Activated gamma-delta T cell treated with anti-CD3 and anti-CD28 coated beads, Interleukin-2, amount 50 U/mL, for 16 hours (primary cell): ENCODE measurements at places on chromosomes 11 and 22.

DNA sequence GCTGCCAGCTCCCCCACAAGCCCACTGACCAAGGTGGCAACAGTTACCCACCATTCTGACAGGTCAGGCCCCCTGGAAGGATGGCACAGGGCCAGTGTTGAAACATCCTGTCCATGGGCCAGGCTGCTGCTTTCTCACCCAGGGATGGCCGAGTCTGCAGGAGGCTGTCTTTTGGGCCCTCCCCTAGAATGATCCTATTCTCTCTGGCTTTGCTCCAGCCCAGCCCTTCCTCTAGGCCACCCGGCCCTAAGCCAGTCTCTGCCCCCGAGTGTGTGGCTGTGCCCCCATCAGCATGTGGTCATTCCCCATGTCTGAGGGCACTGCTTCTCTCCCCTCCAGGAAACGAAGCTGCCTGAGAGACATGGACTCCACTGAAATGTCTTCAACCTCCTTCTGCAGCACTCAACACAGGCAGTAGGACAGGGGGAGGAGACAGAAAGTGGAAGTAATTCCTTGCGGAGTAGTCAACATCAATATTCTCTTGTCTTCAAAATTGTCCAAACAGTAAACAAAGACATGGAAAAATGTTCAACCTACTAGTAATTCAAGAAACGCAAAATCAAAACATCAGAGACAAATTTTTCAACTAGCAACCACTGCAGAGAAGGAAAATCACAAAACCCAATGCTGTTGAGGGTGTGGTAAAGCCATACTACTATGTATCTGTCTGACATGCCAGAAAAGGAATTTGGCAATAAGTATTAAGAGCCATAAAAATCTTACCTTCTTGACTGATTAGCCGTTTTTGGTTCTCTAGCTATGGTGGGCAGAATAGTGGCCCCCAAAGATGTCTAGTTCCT is 5.1 kb upstream of the SCARF2 start:
- DNase-seq = no peak

DNA sequence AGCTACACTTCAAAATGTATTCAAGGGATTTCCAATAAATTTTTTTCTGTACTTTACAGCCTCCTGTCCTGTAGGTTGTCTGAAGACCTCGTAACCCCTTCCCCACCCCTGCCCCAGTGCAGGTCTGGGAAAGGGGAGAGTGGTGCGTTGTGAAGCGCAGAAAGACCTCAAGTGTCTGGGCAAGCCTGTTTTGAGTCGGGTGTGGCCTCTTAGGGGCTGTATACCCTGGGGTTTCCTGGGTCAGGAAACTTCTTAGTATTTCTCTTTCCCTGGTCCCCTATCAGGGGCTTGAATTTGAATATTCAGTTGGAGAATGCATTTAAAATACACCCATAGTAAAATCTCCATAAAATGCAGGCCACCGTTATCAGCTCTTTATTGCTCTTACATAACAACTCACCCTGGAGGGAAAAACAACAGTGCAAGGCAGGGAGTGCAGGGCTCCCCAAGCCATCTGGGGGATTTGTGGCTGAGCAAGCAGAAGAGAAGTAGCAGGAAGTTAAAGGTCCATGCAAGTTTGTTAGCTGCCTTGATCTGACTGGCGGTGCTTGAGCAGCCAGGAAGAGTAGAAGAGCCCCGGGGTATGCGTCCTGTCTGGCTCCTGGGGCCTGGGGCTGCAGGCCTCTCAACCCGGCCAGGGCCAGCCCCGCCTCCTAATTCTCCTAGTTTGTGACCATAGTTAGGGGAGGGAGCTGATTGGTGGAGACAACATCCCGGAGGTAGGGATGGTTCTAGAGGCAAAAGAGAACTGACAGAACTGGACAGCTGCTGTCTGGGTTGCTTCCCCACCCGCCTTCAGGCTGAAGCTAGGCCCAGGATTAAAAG is 25.7 kb downstream of the ARHGAP1 start:
- DNase-seq = no peak

- no peak for DNase-seq
Measured at GRCh38 chr22:24975813-24976341, 23.4 kb downstream of the KIAA1671 start.

DNA sequence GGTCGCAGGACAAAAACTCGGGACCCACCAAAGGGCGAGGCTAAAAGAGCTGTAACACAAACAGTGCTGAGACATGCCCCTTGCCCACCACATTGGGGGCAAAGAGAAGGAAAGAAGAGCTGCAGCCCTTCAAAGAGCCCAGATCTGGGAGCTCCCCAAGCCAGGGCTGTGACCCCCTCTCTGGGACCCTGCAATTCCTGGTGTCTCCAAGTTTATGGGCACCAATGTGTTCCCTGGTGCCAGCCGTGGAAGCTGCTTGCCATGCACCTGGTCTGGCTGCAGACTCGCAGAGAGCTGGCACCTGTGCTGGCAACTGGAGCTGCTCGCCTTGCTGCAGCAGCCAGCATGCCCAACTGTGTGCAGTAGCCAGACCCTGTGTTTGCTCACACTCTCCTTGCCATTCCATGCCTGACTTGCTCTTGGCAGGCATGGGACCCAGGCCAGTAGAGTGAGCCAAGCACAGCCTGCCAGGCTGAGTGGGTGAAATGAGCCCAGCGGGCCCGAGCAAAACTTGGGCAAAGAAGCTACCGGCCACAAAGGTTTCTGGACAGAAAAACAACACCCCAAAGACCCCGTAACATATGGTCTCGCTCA is 16.0 kb downstream of the RRP8 start:
- DNase-seq = no peak

GRCh38 chr11:100354736-100355135 is 332.4 kb upstream of the ARHGAP42 start:
- DNase-seq = no peak

DNA sequence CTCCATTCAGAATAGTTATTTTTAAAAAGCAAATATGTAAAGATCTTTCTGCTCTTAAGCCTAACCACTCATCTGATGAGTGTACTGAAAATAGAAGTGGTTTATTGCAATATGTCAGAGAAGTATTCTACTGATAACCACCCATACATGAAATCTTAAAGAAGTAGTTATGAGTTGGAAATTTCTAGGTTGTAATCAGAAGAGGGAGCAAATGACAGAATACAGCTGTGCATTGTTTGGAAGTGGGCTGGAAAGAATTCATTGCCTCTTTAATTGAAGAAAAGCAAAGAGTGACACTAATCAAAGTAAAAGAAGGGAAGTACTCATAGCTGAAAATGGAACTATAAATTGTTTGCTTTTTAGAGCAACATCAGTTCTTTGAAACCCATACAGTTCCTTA is 39.4 kb downstream of the FDX1 start:
- DNase-seq = no peak

DNA sequence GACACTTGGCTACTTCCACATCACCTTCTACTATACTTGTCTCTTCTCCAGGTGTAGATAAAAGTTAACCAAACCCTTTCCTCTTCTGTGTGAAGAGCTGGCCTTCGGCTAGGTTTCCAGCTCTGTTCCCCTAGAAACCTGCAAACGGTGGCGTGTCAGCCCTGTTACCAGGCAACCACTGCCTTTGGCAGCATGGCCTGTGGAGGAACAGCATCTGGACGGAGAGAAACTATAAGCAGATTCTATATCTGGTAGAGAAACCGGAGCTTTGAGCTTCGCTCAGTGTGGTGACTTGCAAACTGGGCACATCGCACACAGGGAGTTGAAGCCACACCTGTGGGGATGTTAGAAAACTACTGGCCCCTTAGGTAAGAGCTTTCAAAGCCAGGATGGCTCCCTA is 35.9 kb downstream of the ARAP1 start:
- no peak for DNase-seq

GRCh38 chr11:75907906-75908527 is 93.0 kb downstream of the UVRAG start:
- DNase-seq = no peak

GRCh38 chr11:100878474-100878873 is 191.4 kb downstream of the ARHGAP42 start:
- no peak for DNase-seq

- DNase-seq = no peak
Measured at GRCh38 chr11:42521994-42522393, 789.8 kb upstream of the API5 start.

- no peak for DNase-seq
Measured at GRCh38 chr11:47348859-47349258, 3.6 kb downstream of the MYBPC3 start.

DNA sequence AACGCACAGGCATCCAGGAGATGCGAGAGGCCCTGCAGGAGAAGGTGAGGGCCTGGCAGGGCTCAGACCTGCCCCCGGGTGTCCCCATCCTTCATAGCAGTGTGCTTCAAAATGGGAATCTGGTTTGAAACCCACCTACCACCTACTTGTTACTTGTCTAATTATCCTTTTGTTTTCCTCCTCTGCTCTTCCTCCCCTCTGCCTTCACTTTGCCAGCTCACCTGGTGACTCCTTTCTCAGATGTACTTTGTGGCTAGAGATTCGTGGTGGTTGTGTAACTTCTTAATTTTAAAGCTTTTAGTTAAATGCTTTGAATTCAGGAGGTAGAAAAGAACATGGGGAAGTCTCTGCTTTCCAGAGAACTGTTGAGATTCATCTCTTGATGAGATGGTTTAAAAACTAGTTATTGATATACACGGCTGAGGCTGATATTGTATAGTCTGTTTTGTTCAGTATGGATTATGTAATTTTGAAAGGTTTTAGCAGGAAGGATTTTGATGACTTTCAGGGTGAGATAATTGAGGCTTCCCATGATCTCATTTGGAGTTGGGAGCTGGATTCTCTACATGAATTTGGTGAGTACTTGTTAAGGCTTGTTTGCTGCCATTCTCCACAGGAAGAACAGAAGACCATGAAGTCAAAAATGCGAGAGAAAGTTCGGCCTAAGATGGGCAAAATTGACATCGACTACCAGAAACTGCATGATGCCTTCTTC is 8.0 kb downstream of the SF3B2 start:
- no peak for DNase-seq

DNA sequence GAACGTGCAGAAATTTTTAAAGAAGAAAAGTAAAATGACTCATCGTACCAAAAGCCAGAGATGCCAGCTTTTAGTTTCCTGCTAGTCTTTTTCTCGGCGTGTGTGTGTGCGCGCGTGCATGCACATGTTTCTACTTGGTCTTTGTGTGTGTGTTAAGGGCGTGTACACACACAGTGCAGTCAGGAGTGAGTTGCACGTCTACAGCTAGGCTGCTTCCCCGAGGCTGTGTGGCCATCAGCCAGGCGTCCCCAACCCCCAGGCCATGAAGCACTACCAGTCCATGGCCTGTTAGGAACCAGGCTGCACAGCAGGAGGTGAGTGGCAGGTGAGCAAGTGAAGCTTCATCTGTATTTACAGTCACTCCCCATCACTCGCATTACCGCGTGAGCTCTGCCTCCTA is 36.4 kb downstream of the KCNQ1 start:
- no peak for DNase-seq

- no peak for DNase-seq
Measured at GRCh38 chr11:114953039-114953438, 274.7 kb downstream of the NXPE2 start.

- DNase-seq = no peak
Measured at GRCh38 chr11:122131126-122131525, 15.1 kb upstream of the BLID start.

- no peak for DNase-seq
Measured at GRCh38 chr11:706957-707816, 1.2 kb downstream of the EPS8L2 start.

GRCh38 chr11:64742087-64742888 is 1.7 kb downstream of the RASGRP2 start:
- DNase-seq = no peak

DNA sequence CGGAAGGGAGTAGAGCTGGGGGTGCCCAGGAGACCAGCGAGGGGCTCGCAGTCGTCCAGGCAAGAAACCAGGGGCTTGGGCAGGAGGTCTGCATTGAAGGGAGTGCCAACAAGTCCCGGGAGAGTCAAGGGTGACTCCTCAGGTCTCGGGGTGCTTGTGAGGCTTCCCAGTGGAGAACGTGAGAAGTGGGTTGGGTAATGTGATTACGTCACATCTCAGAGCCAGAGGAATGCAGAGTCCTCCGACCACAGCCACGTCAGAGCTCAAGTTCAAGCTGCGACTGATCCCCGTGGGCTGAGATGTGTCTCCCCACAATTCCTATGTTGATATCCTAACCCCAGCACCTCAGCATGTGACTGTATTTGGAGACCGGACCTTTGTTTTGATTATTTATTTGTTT is 89.7 kb upstream of the SHANK2 start:
- no peak for DNase-seq

- DNase-seq = no peak
Measured at GRCh38 chr22:25987948-25988347, 181.3 kb upstream of the SEZ6L start.

- no peak for DNase-seq
Measured at GRCh38 chr22:36904260-36904880, 9.1 kb upstream of the CSF2RB start.

GRCh38 chr22:46280999-46281623 is 13.3 kb downstream of the TTC38 start:
- DNase-seq = no peak

DNA sequence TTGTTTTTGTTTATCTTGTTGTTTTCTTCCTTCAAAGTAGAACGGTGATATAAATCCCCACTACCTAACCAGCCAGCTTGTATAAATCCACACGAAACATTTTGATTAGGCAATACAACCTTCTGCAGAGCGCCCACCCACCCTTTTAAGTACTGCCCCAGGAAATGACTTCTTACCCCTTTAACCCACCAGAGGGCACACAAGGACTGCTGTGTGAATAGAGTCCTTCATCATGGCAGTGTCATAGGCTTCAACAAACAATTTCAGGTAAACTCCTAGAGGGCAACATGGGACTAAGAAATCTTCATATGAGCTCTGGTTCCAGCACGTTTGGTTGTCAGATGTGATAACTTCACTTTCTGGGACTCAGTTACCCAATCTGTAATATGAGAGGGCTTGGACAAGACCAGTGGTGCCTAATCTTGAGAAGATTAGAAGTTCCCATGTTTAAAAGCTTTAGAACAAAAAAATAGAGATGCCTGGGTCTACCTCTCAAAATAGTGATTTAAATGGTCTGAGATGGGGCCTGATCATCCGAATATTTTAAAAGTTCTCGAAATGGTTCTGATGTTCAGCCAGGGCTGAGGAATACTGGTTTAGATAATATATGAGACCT is 56.1 kb downstream of the PIWIL4 start:
- peak; percentile 7 for DNase-seq

DNA sequence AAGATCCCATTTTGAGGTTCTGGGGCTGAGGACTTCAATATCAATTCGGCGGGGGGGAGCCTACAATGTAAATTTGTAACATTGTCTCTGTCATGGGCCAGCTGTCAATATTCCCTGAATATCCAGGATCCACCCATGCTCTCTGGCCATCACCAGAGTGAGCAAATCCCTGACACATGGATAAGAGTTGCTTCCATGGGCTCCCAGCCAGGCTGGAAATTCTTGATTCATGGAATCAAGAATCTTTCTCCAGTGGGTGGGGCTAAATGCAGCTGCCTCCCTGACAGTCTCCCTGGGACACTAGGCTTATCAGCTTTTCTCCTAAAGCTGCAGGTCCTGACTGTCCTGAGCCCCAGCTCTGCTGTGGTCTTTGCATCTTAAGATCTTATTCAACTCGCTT is 86.9 kb upstream of the IGLL5 start:
- no peak for DNase-seq
